ENCODE measurements at places on chromosomes 16 and 17.
A peak's percentile ranks its signal among the peaks of the same experiment; 100 is the strongest.

- no peak for DNase-seq
These were observed 367.4 kb upstream of the TNRC6C start for GRCh38 chr17:77590951-77591735.

DNA sequence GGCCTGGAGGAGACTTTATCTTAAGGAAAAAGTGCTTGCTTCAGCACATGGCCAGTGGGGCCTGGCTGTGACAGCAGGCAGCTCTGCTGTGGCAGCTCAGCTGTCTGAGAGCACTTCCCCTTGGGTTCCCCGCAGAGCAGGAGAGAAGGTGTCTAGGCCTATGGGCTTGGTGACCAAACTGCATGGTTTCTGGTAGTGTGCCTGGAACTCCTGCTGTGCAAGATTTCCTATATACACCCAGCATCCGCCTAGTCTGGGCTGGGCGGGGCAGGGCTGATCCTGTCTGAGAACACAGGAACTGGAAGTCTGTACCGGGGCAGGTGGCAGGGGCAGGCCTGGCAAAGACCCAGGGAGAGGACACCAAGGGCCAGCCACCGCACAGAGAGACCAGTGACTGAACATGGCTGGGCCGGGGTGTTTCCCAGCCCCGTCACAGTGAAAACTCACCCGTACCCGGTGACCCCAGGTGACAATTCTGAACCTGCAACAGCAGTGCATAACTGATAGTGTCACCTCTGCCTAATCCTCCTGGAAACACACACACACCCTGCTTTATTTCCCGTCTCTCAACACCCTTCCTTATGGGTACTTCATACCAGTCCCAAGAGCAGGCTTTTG, 39.3 kb downstream of the CHD9 start:
- no peak for DNase-seq

GRCh38 chr16:85931596-85932402, 32.8 kb downstream of the IRF8 start:
- no peak for DNase-seq

DNA sequence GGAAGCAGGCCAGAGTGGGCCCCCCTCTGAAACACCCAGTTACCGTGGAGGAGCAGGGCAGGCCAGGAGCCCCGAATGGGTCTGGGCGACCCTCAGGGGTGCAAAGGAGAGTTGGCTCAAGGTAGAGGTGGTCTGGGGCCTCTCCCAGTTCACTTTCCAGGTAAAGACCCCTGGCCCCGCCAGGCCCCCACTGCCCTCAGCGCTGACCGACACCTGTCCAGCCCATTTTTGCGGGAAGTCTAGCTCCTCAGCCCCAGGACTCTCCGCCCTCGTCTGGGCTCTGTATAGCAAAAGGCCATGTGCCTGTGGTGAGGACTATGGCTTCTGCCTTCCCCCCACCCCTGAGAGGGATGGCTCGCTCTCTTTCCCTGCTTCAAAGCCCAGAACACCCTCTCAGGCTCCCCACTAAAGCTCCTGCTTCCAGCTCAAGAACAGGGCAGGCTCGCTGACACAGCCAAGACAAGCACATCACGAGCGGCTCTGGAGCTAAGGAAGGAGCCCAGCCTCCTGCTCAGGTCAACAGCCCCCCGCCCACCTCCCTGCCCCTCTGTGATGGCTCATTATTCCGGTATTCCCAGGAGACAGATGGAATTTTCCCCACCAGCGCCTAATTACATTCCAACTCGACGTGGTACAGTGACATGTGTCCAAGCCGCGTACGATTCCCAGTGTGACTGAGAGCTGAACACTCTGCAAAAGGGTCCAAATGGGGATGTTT, 59.4 kb downstream of the RTN4RL1 start:
- no peak for DNase-seq

DNA sequence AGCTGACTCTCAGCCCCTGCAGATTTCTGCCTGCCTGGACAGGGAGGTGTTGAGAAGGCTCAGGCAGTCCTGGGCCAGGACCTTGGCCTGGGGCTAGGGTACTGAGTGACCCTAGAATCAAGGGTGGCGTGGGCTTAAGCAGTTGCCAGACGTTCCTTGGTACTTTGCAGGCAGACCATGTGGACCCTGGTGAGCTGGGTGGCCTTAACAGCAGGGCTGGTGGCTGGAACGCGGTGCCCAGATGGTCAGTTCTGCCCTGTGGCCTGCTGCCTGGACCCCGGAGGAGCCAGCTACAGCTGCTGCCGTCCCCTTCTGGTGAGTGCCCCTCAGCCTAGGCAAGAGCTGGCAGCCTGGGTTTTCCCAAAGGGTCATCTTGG, 3.9 kb downstream of the GRN start:
- DNase-seq: no peak

- no peak for DNase-seq
These were observed 127.0 kb downstream of the ABCC6 start for GRCh38 chr16:16096121-16096857.

- DNase-seq: no peak
These were observed 29.0 kb downstream of the FCSK start for GRCh38 chr16:70483426-70483825.

- DNase-seq: no peak
These were observed 40.2 kb downstream of the CDRT15 start for GRCh38 chr17:14196377-14196997.

- DNase-seq: no peak
These were observed 155.4 kb upstream of the FOXF1 start for GRCh38 chr16:86354641-86355513.

DNA sequence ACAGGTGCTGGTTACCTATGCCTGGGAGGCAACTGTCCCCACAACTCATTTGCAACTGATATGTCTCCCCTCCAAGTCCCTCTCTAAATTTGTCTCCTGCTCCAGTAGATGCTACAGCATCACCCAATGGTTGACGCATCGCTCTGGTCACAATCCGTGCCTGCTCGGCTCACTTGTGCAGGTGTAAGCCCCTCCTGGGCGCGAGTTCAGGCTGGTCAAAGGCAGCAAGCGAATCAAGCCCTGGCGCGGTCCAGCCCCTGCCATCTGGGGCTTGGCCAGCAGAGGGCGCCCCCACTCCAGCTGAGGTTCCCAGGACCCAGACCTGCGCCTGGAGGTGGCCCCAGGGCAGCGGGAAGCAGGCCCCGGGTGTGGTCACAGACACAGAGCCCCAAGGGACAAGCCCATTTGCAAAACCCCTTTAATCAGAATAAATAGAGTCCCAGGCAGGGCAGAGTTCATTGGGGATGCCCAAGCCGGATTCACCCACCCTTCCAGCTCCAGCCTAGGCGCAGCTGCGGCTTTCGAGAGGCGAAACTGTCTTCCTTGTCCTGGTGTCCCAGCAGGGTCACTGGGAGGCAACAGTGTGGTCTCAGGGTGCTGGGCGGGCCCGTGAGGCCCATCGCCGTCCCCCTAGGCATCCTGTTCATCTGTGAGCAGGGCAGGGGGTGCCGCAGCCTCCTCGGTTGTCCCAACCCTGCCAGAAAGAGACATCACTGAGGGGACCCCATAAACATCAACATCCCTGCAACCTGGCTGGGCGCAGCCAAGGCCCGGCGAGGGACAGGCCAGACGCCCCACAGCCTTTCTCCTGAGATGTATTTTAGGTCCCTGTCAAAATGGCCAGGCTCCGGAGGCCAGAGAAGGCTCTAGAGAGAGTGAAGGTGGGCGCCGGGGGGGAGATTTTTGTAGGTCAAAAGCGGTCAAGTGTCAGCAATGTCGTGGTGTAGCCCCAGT, 15.8 kb downstream of the TMC6 start:
- DNase-seq: peak; percentile 83

GRCh38 chr16:4386451-4386805, 14.8 kb downstream of the VASN start:
- no peak for DNase-seq

GRCh38 chr16:14302399-14303181, 231.5 kb downstream of the MRTFB start:
- DNase-seq: no peak

GRCh38 chr17:67246653-67247415, 1.8 kb upstream of the HELZ start:
- peak; percentile 10 for DNase-seq

GRCh38 chr16:283033-283805, at the start of gene PDIA2:
Gene PDIA2 (plus strand): TSS chr16:283164. CDS start chr16:283170, 6 bp downstream.
- no peak for DNase-seq

DNA sequence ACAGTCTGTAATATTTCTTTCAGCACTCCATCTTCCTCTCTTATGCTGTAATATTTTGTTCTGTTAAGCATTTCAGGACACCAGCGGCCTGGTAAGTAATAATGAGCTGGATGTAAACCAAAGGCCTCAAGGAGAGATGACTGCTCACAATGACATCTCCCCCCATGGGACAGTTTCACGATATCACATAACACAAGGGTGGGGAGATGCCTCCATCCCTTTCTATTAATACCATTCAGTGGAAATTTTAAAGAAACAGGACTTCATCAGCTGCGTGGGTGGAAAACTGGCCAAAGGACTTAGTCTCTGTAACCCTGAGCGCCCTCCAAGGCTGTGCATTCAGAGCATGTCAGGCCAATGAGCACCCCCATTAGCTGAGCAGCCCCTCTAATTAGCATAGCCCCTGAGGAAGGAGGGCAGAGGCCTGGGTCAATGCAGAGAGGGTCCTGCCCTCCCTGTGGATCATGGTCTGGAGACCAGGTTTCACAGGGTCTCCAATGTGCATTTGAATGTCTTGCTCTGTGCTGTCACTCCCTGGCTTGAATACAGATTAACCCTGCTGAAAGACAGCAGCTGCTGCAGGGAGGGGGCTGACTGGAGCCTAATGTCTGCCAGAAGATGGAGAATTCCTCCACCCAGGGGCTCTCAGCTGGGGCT, 156.4 kb downstream of the HS3ST2 start:
- DNase-seq: no peak

GRCh38 chr16:30434852-30435251, 5.0 kb upstream of the DCTPP1 start:
- peak; percentile 22 for DNase-seq

- no peak for DNase-seq
These were observed 1.4 kb upstream of the SPNS2 start for GRCh38 chr17:4497101-4497824.

DNA sequence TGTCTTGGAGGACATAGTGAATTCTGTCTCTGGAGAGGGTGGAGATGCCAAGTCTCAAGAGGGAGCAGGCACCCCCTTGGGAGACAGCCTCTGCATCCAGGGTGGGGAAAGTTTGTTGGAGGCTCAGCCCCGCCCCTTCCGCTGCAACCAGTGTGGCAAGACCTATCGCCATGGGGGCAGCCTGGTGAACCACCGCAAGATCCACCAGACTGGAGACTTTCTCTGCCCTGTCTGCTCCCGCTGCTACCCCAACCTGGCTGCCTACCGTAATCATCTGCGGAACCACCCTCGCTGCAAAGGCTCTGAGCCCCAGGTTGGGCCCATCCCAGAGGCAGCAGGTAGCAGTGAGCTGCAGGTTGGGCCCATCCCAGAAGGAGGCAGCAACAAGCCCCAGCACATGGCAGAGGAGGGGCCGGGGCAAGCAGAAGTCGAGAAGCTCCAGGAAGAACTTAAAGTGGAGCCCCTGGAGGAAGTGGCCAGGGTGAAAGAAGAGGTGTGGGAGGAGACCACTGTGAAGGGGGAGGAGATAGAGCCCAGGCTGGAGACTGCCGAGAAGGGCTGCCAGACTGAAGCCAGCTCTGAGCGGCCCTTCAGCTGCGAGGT, 5.2 kb downstream of the ZNF646 start:
- DNase-seq: no peak

- DNase-seq: peak; percentile 44
These were observed 38.5 kb downstream of the TBC1D16 start for GRCh38 chr17:79997011-79997660.

DNA sequence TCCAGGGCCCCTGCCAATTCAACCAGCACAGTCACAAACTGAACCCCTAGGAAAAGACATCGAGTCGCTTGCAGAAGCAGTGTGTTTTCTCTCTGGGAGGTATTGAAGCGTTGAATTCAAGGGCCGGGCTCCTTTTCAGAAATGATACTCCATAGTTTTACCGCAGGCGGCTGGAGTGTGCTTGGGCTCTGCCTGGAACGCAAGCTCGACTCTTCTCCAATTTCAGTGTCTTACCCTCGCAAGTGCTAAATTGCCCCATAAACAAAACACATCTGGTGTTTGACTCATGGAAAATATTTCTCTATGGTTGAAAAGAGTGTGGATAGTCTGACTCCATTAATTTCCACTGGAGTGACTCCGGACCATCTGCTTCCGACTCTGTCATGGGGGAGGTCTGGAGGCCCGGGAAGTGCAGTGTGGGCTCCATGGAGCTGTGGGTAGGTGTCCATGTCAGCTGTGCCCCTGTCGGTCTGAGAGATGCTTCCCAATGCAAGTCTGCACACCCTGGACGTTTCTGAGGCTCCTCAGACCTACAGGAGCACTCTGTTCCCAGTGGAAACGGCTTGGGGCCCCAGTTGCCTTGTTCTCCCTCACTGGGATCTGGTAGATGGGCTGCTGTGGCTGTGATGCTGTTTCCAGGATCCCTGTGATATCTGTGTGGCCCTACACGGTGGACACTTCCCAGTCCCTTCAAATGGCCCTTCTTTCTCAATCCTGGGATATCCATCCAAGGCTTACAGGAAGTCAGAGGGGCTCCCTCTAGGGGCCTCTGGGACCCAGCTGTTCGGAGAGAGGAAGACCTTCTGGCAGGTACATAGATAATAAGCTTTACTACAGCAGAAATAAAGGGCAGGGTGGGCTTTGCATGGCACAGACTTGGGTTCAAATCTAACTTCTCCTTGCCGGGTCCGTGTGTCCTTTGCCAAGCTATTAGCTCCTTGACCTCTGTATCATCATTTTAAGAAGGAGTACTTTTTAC, 119.8 kb upstream of the CDH13 start:
- DNase-seq: no peak

GRCh38 chr17:80110447-80110812, 9.0 kb downstream of the GAA start:
- DNase-seq: no peak

GRCh38 chr17:47615766-47616424, 33.8 kb upstream of the KPNB1 start:
- DNase-seq: no peak

DNA sequence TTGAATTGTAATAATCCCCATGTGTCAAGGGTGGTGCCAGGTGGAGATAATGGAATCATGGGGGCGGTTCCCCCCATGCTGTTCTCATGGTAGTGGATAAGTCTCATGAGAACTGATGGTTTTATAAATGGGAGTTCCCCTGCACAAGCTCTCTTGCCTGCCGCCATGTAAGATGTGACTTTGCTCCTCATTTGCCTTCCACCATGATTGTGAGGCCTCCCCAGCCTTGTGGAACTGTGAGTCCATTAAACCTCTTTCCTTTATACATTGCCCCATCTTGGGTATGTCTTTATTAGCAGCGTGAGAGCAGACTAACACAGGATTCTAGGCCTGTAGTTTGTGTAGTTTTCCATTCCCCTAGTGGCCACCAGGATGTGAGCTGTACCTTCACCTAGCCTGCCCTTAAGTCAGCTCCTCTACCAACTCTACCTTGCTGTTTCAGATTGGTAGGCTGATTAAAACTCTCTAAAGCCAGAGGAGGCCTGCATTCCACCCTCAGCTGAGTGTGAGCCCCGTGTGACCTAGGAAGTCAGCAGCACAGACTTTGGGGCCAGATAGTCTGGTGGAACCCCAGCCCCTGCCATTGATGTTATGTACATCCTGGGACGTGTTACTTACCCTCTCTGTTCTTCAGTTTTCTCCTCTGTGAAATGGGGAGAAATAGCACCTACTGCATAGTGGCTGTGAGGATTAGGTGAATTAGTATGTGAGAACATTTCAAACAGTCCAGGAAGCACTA, 252.4 kb upstream of the CACNG5 start:
- no peak for DNase-seq
